ENCODE measurements at places on chromosomes 2 and 18. TPM values are rescaled to one million over a fixed set of nuclear protein-coding genes. Genes with fewer than 3 reads are reported as not detected.

DNA sequence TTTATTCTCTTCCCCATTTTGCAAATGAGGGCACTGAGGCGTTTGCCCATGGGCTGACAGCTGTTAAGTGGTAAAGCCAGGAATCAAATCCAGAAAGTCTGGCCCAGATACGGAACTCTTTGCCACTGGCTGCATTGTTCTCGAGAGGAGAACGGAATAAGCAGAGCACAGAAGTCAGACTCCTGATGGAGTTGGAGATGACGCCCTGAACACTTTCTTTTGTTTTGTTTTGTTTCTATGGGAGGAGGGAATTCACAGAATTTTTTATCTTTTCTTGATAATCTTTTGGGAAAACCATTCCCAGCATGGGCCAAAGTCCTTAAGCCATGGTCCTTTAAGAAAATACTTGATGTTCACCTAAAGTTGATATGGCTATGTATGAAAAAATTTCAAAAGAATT, 322.2 kb downstream of the RDH14 start:
- no peak for ATAC-seq

RTP5 gene
- not detected for total RNA-seq

DNA sequence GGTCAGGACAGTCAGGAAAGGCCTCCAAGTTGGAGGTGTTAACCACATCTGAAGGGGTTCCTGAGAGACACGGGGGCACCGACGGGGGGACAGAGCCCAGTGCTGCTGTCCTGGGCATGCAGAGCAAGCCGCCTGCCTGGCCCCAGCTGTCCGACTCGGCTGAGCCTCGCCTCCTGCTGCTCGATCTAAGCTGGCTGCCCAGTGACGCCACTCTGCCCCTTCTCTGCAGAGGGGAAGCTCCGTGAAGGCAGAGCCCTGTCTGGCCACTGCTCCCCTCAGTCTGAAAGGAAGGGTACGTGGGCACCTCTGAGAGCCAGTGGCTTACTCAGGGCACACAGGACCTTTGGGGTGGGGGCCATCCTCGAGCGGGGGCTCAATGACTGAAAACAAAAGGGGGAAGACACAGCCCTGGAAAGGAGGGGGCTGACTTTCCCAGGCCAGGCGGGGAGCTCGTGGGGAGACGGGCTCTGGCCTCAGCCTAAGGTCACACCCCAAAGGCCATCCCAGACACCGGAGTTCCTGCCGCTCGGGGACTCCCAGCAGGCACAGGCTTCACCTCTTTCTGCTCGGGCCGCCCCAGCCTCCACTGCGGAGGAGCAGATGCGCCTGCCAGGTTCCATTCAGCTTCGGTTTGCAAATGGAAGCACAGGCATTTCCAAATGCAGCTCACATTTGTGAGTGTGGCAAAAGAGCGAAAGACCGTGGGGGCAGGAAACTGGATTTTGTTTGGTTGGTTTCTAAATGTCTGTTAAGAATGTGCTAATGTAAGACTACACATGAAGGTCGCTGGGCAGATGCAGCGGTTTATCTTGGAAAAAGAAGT, 136.9 kb downstream of the HDAC4 start:
- no peak for ATAC-seq

GALM gene
- 15.6 TPM for total RNA-seq

GRCh38 chr2:96623116-96623515, 15.0 kb downstream of the KANSL3 start:
- ATAC-seq: no peak

DNA sequence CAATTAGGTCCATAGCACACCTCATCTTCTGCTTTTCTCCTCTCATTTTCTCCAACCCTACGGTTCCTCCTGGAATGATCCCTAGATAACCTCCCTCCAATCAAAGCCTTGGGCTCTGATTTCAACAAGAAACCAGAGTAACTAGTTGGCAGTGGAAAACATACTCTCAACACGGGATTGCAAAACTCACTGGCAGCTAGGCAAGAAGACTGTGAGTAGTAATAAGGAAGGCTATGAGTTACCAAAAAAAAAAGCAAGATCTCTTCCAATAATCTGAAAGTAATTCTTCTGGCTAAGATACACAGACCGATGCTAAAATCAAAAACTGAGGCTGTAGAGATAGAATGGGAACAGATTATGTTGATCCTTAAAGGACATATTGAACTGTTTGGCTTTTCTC, 28.4 kb upstream of the CCDC102B start:
- ATAC-seq: peak; percentile 79

ALPG gene
- not detected for total RNA-seq

- ATAC-seq: no peak
Observed at GRCh38 chr18:21272016-21272579, 30.1 kb downstream of the GREB1L start.

- ATAC-seq: no peak
Observed at GRCh38 chr2:48885841-48886240, 130.3 kb upstream of the LHCGR start.

DNA sequence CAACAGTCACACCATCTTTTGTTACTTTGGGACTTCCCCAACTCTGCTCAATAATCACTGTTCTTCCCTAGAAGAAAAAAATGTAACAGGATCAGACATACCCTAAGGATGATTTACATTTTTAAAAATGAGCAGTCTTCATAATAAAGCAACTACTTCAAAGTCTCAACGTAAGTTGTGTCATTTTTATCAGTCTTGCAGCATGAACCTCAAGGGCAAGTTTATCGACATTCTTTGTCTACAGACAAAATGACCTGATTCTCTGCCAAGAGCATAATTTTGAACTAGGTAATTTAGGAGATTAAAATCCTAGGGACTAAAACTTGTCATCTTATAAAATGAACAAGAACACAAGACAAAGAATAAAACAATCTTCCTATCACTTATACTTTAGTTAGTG, 2.3 kb downstream of the HSPD1 start:
- ATAC-seq: no peak

ACADL gene
- 5.9 TPM for total RNA-seq

GRCh38 chr2:65227020-65227455, 593 bp upstream of the ACTR2 start:
- peak; percentile 12 for ATAC-seq

- no peak for ATAC-seq
Observed at GRCh38 chr2:63399156-63399555, 189.1 kb downstream of the WDPCP start.

- ATAC-seq: no peak
Observed at GRCh38 chr2:241108271-241109209, 6.5 kb upstream of the MTERF4 start.

KCNE4 gene
- 24.8 TPM for total RNA-seq

ITGB6 gene
- not detected for total RNA-seq

Data from gastroesophageal sphincter (tissue), 4 donors.